ENCODE measurements at places on chromosomes 13 and 19. TPM values are rescaled to one million over a fixed set of nuclear protein-coding genes. Genes with fewer than 3 reads are reported as not detected.

DNA sequence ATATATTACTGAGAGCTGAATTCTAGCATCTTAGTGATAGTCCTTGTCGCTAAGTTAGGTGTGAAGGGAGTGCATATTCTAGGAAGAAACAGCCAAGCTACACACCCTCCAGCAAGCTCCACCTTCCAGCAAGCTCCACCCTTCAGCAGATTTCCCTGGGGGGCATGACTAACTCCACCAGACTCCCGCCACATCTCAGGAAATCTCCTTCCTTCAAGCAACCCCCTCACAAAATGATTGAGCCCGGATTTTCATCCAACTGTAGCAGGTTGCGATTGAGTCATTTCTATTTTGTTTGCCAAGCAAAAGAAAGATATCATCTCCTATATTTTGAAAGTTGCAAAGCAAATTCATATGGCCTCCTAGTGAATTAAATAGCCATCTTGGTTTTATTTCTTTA, 162.1 kb upstream of the TMTC4 start:
- no peak for DNase-seq

DNA sequence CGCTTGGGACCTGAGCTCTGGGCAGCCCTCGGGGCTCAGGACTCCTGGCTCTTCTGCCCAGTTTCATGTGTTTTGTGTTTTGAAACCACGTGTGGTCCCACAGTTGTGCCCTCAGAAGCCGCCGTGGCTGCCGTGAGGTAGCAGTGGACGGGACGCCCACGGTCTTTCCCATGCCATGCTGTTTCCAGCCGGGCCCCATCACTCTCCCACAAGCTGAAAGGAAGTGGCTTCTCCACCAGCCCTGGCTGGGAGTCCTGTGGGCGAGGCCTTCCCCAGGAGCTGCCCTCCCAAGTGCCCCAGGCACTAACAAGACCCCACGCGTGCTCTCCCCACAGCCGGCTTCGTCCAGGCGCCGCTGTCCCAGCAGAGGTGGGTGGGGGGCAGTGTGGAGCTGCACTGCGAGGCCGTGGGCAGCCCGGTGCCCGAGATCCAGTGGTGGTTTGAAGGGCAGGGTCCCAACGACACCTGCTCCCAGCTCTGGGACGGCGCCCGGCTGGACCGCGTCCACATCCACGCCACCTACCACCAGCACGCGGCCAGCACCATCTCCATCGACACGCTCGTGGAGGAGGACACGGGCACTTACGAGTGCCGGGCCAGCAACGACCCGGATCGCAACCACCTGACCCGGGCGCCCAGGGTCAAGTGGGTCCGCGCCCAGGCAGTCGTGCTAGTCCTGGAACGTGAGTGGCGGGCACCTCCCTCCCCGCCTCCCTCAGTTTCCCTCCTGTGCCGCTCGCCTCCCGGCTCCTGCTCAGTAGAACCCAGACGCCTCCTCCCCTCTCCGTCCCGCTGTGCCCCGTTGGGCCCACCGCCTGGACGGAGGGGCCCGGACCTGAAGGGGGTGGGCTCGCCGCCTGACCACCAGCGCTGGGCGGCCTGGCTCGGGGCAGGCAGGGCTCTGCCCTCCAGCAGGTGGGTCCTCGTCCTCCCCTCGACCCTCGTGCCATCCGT, 5.3 kb downstream of the BSG start:
- no peak for DNase-seq

- no peak for DNase-seq
Measured at GRCh38 chr13:86838411-86839120, 832.6 kb upstream of the SLITRK5 start.

GRCh38 chr13:45086484-45086883, 33.8 kb upstream of the GTF2F2 start:
- DNase-seq, result no peak

DNA sequence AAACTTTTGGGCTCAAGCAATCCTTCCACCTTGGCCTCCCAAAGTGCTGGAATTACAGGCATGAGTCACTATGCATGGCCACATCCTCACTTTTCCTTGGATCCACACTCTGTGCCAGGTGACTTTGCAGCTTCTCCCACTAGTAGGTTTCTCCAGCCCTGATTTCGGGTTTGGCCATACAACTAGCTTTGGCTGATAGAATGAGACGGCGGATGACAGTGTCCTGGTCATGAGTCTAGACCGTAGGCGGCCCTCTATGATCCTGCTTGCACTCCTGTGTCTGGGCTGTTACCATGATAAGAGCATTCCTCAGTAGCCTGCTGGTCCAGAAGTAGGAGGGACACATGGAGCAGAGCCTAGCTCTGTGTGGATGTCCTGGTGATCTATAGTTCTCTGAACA, 112.5 kb upstream of the KL start:
- DNase-seq, result no peak

DNA sequence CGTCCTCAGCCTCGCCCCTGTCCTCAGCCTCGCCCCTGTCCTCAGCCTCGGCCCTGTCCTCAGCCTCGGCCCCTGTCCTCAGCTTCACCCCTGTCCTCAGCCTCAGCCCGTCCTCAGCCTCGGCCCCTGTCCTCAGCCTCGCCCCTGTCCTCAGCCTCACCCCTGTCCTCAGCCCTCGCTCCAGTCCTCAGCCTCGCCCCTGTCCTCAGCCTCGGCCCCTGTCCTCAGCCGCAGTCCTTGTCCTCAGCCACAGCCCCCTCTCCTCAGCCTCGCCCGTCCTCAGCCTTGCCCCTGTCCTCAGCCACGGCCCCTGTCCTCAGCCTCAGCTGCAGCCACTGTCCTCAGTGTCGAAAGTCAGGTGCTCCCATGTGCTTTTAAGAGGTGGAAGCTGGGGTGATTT, 10.5 kb downstream of the C13orf46 start:
- DNase-seq, result no peak

GRCh38 chr13:100139817-100140216, 50.9 kb downstream of the PCCA start:
- DNase-seq, result no peak

GRCh38 chr19:35011737-35012682, 11.9 kb downstream of the GRAMD1A start:
- DNase-seq, result no peak

DNA sequence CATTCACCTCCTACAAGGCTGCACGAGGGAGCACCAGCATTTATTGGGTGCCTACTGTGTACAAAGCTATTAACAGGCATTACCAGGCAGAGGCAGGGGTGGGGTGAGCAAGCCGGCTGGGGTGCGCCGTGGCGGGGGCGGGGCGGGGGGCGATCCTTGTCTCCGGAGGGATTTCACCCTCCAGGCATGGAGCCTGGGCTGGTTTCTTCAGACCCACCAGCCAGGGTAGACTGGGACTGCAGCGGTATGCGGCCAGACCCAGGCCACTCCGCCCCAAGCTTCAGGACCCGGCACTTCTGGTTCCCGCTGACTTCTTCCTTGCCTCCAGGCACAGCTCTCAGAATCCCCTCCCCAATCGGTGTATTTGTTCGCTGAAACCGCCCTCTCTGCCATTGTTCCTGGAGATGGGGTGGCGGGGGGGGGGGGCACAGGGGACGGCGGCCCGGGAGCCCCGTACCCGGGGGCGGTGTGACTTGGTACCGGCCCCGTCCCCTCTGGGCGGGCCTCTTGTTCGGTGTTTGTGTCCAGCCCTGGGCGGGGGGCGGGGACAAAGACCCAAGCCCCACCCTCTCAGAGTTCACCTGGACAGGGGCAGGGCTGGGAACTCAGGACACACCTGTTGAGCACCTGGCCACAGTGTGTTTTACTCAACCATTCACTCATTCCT, 14.4 kb downstream of the TJP3 start:
- DNase-seq, result no peak

DNA sequence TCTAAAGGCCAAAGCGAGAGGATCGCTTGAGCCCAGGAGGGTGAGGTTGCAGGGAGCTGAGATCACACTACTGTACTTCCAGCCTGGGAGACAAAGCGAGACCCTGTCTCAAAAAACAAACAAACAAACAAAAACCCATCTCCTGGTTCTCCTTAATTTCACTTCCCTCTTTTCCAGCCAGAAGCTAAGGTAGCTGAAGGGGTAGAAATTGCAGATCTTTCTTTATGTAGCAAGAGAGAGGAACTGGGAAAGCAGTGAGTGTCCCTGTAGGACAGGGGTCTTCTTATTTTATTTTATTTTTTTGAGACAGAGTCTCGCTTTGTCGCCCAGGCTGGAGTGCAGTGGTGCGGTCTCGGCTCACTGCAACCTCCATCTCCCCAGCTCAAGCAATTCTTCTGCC, 4.5 kb upstream of the TSPAN16 start:
- no peak for DNase-seq

- DNase-seq, result no peak
Measured at GRCh38 chr13:33543631-33544265, 258.2 kb upstream of the STARD13 start.

DNA sequence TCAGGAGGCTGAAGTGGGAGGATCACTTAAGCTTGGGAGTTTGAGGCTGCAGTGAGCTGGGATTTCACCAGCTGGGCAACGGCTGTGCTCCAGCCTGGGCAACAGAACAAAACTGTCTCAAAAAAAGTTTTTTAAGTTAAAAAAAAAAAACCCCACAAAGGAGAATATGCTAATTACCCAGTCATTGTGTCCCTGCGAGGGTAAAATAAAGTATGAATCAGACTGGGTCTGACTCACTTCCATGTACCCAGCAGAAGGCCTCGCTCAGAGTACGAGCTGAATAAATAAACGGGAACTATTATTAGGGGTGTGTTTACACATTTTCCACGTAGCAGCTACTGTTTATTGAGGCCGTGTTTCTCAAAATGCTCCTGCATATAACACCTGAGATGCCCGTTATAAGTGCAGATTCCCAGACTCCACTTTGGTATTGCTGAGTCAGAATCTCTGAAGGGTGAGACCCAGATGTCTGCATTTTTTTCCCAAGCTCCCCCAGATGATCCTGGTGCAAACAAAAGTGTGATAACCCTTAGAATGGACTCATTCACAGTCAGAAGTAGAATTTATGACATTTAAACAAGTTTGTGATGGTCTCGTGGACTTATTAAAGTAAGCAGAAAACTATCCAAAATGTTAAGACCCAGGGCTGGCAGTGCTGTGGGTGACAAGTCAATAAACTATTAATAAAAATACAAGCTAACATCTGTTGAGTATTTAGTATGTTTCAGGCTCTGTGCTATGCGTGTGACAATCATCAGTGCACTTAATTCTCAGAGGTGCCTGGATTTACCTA, 28.2 kb downstream of the KCNC3 start:
- DNase-seq, result no peak

DNA sequence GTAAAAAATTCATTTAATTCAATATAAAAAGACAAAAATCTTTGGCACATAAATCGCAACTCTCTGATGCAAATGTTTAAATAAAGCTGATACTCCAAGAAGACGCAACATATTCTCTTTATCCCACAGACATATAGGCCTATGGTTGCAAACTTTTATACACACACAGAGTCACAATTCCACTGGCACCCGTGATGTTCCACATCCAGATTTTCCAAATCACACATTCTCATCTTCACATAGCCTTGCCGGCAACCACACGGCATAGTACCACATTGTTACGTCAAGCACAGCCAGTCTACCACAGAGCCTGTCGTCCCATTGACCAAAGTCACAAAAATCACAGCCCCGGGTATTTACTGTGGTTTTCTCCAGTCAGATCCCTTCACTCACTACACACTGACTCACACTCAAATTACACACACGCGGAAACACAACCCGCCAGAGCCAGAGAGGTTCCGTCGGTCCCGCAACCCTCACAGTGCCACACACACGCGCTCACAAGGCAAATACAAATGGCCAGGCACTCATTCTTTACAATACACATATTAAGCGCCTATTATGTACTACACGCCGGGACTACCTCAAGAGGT, 546 bp upstream of the ZNF546 start:
- no peak for DNase-seq

GRCh38 chr13:98068521-98068920, 74.4 kb upstream of the FARP1 start:
- no peak for DNase-seq

GRCh38 chr19:50516456-50516855, 2.7 kb upstream of the ASPDH start:
- DNase-seq, result no peak

DNA sequence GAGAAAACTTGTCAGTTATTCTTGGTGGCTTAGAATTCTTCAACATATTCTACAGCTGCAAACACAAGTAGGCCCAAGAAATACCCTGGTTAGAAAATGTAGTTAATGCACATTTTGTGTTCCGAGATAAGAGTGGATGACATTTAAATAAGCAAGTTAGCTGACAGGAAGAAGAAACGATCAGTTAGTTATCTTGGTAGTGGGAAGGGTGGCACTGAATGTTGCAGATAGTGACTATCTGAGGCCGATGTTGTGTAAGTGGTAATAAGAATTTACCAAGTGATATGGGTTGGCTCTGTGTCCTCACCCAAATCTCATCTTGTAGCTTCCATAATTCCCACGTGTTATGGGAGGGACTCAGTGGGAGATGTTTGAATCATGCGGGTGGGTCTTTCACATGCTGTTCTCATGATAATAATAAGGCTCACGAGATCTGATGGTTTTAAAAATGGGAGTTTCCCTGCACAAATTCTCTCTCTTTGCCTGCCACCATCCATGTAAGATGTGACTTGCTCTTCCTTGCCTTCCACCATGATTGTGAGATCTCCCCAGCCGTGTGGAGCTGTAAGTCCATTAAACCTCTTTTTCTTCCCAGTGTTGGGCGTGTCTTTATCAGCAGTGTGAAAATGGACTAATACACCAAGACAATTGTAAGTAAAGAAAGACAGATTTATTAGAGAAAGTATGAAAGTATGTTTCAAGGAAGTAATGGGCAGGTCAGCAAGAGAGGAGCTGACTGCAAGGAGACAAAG, 10.9 kb upstream of the AKAP11 start:
- no peak for DNase-seq

DNA sequence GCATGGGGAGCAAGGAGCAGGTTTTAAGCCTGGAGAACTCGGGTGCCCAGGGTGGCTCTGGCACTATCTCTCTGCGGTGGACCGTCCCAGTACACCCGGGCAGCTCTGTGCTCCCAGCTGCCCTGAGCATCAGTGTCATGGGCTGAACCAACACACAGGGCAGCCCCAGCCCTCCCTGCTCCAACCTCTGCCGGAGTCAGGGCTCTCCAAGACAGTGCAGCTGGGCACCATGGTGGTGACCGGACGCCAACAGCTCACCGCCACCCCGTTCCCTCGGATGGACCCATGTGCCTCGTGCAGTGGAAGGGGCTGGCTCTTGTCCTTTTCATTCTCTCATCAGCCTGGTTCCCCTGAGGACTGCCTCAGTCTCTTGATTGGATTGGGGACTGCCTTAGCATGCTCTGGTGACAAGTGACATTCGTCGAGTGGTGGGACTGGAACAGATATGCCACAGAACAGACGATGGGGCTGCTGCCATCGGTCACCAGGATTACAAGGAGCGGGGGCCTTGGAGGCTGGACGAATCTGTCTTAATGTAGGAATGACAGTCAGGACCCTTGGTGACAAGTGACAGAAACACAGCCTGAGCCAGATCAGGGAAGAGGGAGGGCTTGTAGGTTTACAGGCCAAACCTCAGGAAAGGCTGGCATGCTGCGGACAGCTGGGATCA, 25.7 kb upstream of the VSTM2B start:
- no peak for DNase-seq

Gene ZNF793
- total RNA-seq, result 10.8 TPM

Gene CKM
- total RNA-seq, result not detected

Gene PTH2
- not detected for total RNA-seq

Gene KATNAL1
- 30.0 TPM for total RNA-seq

Gene FBXO46
- total RNA-seq, result 16.0 TPM

Gene LGALS14
- total RNA-seq, result not detected

Gene IZUMO2
- total RNA-seq, result not detected

Gene SPRED3
- total RNA-seq, result 5.9 TPM

Gene URAD
- total RNA-seq, result not detected

Gene KLF1
- total RNA-seq, result not detected

Gene CEACAM6
- not detected for total RNA-seq

Gene BCL2L12
- 23.6 TPM for total RNA-seq

Gene ICAM4
- not detected for total RNA-seq

Gene SYDE1
- total RNA-seq, result 64.4 TPM

Gene SMIM24
- total RNA-seq, result not detected

Gene ZNF491
- total RNA-seq, result 6.2 TPM

Gene NUFIP1
- 6.9 TPM for total RNA-seq
